ENCODE measurements at places on chromosomes 7 and 10. TPM values are rescaled to one million over a fixed set of nuclear protein-coding genes. Genes with fewer than 3 reads are reported as not detected.

DNA sequence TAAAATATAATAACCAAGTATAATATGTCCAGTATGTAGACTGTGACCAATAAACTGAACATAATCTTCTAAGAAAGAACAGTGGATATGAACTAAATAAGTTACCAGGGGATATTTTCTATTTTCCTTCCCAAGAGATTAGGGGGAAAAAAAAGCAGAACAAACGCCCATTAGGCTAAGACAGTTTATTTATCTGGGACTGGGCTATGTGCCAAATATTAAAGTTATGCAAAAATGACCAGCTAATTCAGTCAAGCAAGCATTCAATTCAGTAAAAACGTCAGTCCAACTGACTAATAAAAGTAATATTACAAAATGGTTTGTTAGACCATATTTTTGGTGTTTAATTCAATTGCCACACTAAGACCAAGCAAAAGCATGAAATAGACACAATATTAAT, 122.2 kb downstream of the TSPAN12 start:
- no peak for DNase-seq

DNA sequence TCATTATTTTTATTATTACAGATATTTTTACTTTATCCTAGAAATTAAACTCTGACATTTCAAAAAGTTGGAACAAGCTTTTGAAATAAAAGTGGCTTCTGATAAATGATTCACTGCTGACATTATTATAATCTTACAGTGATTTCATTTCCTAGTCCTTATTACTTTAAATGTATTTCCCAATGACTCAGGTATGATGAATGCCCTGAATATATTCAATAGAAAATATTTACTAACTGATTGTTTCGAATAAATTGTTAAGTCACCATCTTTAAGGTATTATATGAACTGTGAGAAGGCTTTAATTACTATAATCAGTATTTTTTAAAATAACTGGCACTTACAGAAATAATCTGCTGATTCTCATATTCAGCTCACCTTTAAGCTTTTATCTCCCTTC, 21.6 kb downstream of the DKK1 start:
- DNase-seq = peak; percentile 38

- no peak for DNase-seq
Observed at GRCh38 chr10:127836966-127837365, 55.8 kb downstream of the CLRN3 start.

DNA sequence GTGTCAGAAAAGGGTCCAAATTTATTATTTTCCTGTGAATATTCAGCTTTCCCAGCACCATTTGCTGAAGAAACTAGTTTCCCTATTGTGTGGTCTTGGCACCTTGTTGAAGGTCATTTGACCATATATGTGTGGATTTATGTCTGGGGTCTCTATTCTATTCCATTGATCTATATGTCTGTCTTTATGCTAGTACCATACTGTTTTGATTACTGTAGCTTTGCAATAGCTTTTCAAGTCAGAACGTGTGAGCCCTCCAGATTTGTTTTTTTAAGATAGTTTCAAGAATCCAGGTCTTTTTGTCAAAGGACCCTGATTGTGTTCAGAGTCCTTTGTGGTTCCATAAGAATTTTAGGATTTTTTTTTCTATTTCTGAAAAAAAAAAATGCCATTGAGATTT, 79.0 kb upstream of the WAC start:
- DNase-seq = no peak

DNA sequence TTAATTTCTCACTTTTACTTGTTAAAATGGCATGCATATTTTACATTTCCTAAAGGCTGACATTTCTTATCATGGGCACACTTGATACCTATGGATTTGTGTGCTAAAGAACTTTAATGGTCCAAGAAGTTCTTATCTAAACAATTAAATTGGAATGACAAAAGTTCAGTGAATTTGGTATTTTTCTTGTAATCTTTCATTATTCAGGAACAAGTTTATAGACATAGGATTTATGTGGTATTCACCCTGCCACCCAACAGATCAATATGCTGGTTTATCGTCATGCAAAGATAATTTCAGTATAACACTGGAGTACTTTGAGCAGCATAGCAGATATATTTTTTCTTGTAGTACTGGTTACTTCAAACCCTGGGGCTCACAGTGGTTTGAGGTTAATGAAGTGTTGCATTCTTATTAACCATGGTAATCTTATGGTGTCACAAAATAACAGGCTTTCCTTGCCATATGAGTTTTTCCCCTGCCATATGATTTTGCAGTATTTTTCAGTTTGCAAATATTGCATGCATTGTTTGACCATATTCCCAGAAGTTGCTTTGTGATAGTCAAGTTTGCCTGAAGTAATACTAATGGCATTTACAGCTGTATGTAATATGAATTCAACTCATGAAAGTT, 148.8 kb downstream of the PPP1R9A start:
- DNase-seq = no peak

- no peak for DNase-seq
Observed at GRCh38 chr7:106108991-106109390, 3.1 kb downstream of the SYPL1 start.

DNA sequence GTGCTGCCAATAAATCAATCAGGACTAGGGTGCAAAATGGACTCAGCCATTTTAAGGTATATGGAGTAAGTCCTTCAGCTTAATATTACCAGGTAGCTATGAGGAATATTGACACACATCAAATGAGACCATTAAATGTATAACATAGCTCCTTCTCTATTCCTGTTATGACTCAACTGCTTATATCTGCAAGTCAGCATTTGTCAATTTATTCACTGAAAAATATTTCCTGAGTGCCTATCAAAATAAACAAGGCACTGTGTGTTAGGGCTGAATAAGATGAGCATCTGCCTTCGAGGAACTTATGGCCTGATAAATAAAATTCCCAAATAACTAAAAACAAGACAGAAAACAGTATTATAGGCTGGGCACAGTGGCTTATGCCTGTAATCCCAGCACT, 113.8 kb downstream of the CDK6 start:
- no peak for DNase-seq

- DNase-seq = peak; percentile 75
Observed at GRCh38 chr10:5873515-5873995, 16.1 kb downstream of the ANKRD16 start.

DNA sequence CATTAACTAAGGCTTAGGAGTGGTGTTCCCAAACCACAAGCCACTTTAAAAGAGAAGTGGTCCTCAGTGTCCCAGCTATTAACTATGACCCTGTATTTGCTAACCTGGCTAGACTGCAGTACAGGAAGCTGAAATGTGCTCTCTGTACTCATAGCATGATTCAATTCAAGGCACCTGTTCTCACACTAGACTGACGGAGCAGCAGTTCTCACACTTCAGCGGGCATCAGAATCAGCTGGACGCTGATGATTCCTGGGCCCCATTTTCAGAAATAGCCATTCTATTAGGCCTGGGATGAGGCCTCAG, 24.5 kb upstream of the MSRB2 start:
- DNase-seq = no peak

DNA sequence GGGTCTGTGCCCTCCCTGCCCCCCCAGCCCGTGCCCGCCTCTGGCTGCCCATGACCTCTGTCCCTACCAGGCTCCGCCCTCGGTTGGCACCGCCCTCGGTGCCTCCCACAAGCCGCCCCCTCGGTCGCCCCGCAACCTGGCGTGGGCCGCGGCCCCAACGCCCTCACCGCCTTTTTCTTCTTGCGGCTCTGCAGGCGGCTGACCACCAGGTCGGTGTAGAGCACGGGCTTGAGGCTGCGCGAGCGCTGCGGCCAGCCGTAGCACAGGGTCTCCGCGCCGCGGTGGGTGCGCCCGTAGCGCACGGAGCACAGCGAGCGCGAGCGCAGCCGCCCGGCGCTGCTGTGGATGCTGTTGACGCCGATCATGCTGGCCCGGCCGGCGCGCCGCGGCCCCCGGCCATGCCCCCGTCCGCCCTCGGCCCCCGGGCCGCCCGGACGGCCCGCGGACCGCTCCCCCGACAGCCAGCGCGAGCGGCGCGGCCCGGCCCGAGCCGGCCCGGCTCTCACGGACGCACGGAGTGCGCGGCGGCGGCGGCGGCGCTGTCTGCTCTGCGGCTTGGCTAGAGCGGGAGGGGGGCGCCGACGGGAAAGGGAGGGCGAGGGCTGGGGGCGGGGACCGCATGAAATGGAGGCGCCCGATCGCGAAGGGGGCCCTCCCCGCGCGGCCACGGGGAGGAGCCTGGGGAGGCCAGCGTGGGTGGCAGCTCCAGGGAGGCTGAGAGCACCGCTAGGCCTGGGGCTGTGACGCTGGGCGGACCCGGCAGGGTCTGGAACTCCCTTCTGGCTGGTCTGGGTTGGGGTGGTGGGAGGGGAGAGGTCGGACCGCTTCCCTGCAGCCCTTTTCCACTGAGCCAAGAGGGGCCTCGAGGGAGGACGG, 9.6 kb downstream of the PSD start:
- DNase-seq = peak; percentile 73

GRCh38 chr10:93893646-93894515, at the start of gene SLC35G1:
Gene SLC35G1, plus strand, starts transcription at chr10:93893978. Its CDS starts 56 bp downstream, at chr10:93894034.
- DNase-seq = peak; percentile 77

- DNase-seq = no peak
Observed at GRCh38 chr7:30389791-30390190, 88.8 kb downstream of the NOD1 start.

DNA sequence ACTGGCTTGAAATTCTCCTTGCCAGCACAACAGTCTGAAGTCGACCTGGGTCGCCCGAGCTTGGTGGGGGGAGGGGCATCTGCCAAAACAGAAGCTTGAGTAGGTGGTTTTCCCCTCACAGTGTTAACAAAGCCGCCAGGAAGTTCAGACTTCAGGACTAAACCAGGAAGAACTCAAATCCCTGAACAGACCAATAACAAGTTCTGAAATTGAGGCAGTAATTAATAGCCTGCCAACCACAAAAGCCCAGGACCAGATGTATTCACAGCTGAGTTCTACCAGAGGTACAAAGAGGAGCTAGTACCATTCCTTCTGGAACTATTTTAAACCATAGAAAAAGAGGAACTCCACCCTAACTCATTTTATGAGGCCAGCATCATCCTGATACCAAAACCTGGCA, 45.3 kb downstream of the LRRC72 start:
- no peak for DNase-seq

DNA sequence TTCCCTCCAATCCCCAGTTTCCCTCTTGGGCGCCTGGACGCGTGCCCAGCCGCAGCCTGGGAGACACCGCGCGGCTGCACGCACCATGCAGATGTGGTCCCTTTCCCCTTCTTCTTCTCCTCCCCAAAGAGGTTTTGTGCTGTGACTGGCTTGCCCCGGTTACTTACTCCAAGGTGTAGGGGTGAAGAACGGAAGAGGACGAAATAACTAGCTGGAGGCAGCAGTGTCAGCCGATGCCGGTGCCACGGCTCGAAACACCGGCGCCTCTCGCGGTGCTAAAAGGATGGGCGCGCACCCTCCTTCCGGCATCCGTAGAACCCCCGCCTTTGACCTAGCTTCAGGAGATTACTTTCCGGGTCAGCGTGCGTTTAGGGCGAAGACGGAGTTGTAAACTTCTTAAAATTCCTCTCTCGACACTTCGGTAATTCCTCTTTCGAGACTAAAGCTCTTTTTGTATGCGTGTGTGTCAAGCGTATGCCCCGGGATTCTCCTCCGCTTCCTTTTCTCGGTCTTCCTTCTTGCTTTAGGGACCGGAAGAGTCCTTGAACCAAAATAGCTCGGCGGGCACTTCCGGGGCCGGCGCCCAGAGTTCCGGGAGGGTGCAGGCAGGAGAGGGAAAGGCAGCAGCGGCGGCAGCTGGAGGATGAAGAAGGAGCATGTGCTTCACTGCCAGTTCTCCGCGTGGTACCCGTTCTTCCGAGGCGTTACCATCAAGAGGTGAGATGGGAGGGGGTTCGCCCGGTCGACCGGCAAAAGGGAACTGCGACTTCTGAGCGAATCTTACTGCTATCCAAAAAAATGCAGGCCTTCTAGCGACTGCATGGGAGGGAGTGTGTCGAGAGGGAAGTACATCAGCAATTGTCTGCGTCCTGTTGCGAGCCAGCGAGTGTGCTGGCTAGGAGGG, at the start of the genes CDC123 and NUDT5:
Gene CDC123, plus strand, starts transcription at position 586 of the 904 bp plus-strand sequence. Its CDS starts 58 bp downstream, at position 644.
Gene NUDT5, minus strand, starts transcription at position 289 of the 904 bp plus-strand sequence. CDS start 9,600 bp downstream, outside the sequence.
- peak; percentile 97 for DNase-seq

DNA sequence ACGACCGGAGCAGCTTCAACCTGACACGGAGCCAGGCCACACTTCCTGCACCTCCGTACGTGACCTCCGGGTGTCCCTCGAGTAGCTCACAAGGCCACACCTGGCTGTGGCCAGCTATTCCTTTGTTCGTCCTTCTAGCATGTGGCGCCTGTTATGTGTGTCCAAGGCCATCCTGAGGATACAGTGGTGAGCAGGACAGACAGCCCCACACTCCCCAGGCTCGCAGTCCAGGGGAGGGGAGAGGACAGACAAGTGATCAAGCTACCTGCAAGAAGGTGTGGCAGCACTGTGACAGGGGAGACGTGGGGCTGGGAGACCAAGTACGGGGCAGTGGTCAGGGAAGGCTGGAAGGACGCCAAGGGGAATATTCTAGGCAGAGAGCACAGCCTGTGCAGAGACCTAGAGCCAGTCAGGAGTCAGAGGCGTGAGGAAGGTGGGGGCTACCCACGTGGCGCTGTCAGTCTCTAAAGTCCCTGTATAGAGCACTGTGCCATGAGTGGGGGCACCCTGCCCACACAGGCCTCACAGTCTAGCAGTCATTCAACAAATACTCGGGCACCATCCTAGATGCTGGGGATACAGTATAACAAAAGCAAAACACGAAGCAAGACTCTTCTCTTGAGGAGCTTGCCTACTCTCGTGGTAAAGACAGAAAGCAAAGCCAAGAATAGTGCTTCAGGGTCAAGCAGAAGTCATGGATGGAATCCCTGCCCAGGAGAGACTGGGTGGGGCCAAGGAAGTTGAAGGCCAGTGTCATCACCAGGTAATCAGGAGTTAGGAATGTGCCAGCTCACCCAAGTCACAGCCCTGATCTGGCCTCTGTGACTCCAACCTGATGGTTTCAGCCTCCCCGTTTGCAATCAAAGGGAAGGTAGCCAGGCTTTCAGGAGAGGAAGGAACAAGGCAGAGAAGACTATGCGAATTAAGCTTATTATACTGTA, 58.6 kb downstream of the PROSER2 start:
- DNase-seq = peak; percentile 52

The FAM13C gene
- 0.54 TPM for total RNA-seq

The PALD1 gene
- total RNA-seq = not detected

The SH2B2 gene
- total RNA-seq = 7.1 TPM

The PRR15 gene
- 6.1 TPM for total RNA-seq

The HOXA11 gene
- 8.3 TPM for total RNA-seq

The ADRA2A gene
- 74.8 TPM for total RNA-seq

The VSTM2A gene
- total RNA-seq = not detected

The CHCHD1 gene
- 23.1 TPM for total RNA-seq

The RGR gene
- not detected for total RNA-seq

The ZNF425 gene
- 3.8 TPM for total RNA-seq

The PTF1A gene
- total RNA-seq = not detected

The CLDN15 gene
- 5.0 TPM for total RNA-seq

The IFIT1B gene
- not detected for total RNA-seq
